Cortex of kidney (tissue), 1 donor: ENCODE measurements at places on chromosomes 5 and 9.

DNA sequence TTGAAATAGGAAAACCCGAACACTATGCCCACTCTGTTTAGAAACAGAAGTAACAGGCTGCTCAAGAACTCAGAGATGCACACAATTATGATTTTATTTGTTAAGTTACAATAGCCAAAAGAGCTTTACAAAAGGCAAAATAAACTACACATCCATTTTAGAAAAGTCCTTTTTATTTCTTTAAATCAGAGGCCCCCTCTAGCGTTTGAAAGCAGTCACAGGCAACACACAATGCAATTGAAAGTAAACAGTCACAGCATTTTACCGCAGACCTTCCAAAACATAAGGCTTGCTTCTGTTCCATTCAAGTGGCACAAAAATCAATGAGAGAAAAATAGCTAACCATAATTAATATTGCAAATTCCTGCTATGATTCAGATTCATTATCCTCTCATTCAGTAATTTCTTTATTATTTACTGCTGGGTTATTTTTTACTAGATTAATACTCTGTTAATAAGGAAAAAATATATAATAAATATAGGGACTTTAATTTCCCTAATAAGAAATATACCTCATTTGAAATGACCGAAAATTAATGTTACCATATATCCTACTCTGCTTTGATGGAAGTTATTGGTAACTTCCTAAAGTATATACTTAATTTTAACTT is 78.3 kb downstream of the CEP120 start:
- no peak for DNase-seq

- no peak for DNase-seq
Observed at GRCh38 chr9:111467778-111468367, 16.3 kb downstream of the ECPAS start.

DNA sequence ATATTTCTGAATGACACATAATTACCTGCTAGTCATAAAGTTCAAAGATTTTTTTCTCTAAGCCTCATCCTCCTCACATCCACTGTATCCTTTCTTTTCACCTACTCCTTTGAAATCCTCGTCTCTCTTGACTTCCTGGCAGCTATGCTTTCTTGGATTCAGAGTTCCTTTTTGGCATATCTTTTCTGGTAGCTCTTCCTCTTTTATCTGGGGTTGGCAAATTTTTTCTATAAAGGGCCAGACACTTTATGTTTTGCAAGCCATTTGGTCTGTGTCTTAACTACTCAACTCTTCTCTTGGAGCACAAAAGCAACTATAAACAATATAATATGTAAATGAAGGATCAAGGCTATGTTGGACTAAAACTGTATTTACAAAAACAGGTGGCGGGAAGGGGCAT is 197.5 kb downstream of the KIAA0825 start:
- no peak for DNase-seq

DNA sequence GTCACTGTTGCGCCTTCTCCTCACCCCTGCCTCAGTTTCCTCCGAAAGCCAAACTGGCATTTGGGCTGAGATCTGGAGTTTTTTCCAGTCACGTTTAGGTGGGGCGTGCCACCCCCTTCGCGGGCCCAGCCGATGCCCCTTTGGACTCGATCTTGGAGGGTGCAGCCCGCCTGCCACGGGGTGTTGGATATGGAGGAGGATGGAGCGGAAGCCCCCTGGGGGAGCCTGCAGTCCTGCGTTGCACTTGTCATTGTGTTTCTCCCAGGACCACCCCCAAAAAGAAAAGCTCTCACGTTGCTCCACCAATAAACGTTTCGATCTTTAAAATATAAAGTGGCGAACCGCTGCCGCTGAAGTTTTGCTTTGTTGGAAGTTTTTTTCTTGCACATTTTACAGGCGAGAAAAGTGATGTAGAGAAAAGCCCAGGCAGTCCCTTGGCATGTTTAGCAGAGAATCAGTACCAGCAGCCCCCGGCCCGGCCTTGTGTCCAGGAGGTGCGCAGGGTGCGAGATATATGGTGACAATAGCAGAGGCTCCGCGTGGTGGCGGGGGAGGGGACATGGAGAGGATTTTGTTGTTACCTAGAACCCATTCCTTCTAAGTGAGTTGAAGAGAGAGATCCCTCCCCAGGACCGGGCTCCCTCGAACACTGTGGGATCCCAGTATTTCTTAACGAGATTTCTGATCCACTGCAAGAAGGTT is 681 bp downstream of the F2R start:
- DNase-seq = no peak

DNA sequence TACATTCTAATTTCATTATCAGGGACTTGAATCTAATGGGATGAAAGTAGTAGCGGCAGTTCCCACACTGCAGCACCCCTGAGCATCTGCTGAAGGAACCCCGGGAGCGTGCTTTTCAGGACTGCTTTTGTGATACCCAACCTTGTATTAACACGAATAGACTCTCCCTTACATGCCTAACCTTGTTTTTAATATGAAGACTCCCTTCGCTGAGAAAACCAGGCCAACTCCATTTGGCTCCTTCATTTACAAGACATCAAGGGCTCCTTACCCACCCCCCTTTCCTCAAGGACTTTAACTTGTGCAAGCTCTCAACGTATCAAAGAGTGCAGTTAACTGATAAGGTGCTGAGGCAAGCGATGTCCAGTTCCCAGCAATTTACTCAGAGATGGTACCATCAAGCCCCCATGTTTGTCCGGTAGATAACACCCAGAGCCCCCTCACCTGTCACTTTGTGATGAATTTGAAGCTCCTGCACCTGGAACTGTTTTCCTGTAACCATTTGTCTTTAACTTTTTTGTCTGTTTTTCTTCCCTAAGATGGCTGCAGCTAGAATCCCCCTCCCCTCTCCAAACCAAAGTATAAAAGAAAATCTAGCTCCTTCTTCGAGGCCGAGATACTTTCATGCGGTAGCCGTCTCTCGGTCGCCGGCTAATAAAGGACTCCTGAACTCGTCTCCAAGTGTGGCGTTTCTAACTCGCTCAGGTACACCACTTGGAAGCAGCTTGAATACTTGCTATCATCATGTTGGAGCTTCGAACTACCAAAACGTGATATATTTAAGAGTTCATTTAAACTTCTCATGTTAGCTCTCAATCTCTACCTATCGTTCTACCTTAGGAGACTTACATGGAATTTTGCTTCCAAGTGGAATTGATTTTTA is 10.7 kb downstream of the HNRNPH1 start:
- DNase-seq = no peak

- DNase-seq = no peak
Observed at GRCh38 chr9:74379718-74380117, 117.4 kb upstream of the RORB start.

DNA sequence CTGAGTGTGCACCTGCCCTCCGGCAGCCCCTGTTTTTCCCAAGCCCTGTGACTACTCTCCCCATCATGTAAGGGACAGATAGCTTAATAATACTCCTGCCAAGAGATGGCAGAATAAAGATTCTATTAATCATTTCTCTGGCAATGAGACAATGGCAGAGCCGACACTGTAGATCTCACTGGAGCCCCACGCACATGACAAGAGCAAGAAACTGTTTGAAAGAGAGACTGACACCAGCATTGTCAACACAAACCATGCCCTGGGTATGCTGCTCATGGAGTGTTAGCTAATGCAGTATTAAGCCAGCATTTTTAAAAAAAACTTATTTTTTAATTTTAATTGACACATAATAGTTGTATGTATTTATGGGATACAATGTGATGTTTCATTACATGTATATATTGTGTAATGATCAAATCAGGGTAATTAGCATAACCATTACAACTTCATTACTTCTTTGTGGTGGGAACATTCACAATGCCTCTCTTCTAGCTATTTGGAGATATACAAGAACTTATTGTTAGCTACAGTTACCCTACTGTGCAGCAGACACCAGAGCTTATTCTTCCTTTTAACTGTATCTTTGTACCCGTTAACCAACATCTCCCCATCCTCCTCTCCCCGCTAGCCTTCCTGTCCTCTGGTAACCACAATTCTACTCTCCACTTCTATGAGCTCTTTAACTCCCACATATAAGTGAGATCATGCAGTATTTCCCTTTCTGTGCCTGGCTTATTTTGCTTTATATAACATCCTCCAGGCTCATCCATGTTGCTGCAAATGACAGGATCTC is 31.5 kb upstream of the SEMA4D start:
- no peak for DNase-seq
